ENCODE measurements at places on chromosomes 7 and 10.

GRCh38 chr7:39761449-39761848 lies 138.1 kb downstream of the RALA start:
- DNase-seq = no peak

- no peak for DNase-seq
These were observed at the start of gene GIMAP7 for GRCh38 chr7:150514748-150515222. TSS of gene GIMAP7 (plus strand) at chr7:150514872. CDS start at chr7:150519975, 5,103 bp downstream.

- no peak for DNase-seq
These were observed 109.8 kb upstream of the NOBOX start for GRCh38 chr7:144513334-144513733.

- DNase-seq = no peak
These were observed 66.9 kb downstream of the MCMBP start for GRCh38 chr10:119805702-119806230.

DNA sequence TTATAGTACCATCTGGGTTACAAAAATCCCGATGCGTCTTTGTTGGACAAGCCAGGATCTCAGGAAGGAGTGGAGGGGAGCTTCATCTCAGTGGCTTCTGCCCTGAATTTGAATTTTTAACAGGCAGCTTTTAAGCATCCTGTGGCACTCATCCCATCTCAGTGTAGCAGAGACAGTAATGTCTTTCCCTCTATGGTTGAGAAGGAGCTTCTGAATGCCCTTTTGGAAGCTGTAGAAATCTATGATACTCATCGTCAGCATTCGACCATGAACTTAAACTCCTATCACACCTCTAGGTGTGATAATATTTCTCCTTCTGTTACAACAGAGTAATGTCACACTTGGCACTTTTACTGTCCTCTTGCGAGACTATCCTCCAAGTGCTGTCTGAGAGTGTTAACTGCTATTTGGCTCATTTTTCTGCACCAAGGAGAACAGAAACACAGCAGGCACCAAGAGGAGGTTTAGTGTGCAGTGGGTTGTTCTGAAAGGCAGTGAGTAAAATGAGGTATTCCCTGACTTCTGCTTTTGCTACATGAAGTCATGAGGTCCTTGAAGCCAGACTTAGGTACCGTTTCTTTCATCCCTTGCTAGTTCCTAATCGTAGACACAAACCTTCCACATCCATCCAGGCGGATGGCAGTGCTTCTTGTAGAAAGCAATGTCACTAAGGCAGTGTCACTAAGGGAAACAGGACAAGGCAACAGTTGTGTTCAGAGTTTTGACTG lies 177.4 kb downstream of the CELF2 start:
- DNase-seq = no peak

DNA sequence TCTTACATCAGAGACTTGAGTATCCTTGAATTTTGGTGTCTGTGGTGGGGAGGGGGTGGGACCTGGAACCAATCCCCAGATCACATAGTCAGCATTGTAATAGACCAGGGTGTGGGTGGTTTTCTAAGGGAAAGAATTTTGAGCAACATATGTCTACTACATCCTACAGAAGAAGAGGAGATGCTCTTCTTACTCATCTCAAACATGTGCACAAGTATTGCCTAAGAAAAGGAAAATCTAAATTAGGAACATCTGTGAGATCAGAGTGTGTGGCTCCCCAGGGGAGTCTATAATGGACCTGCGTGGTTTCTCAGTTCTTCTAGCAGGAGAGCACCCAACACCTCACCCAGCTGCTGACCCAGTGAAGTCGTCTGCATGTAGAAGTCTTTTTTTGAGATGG lies 148.8 kb downstream of the CCDC3 start:
- no peak for DNase-seq

GRCh38 chr7:141593134-141593533 lies 41.9 kb downstream of the AGK start:
- DNase-seq = no peak

DNA sequence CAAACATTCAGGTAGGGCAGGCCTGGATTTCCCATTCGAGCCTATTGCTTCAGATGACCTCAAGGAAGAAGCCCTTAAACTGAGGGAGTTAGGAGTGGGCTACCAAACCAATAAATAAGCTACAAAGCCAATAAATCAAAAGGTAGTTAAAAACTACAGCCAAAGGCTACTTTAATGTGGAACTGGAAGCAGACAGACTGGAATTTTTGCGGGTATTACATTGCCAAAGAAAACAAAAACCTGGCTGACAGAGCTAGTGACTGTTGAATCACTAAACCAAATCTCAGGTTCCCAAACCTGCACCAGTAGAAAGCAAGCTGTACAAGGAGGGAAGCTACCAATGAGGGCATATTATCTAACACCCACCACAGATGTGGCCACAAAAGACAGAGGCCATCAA lies 315.6 kb downstream of the GRM8 start:
- no peak for DNase-seq

GRCh38 chr7:47480576-47481538 lies 101.1 kb downstream of the TNS3 start:
- no peak for DNase-seq

DNA sequence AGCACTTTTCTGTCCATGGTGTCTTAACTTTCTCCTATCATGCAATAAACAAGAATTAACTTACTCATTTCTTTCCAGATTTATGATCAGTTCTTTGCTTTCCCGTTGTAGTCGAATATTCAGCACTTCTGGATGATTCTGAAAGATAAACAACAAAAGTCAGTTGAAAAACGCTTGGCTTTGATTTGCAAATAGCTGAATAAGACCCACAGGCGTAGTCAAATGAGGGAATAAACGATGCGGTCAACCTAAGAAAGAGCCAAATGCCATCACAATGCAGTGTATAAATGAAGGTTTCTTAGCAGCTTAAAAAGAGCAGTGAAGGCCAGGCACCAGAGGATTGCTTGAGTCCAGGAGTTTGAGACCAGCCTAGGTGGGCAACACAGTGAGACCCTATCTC lies 109.4 kb downstream of the ADAM12 start:
- no peak for DNase-seq

GRCh38 chr7:117630501-117630900 lies 150.7 kb downstream of the CFTR start:
- no peak for DNase-seq

DNA sequence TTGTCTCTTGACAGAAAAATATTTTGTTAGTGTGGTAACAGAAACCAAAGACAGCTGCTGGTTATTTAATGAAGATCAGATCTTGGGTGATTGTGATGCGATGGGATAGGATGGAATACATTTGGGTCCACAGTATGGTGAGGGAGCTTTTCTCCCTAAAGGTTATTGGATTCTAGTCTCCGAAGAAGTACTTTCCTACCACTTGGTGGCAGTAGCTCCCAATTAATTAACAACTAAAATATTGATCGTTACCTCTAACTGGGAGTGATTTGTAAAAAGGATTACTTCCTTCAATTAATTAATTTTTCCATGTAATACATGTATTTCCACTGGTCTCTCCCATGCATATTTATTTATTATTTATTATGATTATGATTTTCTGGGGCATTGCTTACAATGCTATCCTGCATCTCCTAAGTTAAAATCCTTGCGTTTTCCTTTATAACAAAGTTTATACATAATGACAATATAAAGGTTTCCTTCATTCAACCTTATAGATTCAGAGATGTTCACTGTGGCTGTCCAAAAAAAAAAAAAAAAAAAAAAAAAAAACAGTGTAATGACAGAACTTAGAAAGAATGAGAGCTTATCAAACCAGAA lies 25.6 kb downstream of the TMEM196 start:
- no peak for DNase-seq

GRCh38 chr10:45325116-45325515 lies 9.7 kb upstream of the OR13A1 start:
- no peak for DNase-seq

DNA sequence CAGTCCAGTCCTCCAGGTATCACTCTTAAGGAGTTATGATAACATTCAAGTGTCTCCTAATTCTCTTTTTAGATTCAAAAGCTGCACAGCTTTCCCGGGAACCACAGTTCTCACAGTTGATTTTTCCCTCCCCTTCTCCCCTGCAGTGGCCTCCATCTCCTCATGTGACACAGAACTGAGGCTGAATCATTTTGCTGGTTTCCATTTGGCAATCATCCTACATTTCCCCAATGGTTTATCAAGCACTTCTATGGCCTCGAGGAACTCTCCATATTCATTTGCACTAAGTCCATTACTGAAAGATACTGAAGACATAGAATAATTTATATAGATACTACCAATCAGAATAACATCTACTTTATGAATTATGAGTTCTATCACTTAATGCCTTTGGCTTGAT lies 484.9 kb downstream of the GPAM start:
- DNase-seq = no peak

DNA sequence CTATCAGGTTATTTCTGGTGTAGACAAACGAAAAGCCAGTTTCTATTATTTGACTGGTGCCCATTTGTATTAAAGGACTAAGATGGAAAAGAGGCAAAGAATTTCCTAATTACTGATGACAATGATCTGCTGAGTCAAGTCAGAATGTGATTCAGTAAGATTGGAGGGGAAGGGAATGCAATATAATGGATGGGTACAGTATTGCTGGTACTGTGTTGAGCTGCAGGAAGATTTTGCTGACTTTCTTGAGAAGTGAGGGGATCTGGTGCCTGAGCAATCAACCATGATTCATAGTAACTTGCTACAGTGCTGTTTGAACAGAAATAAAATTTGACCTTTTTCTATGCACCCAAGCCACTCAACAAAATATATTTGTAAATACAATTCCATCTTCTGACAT lies 139.1 kb upstream of the RHEB start:
- no peak for DNase-seq

DNA sequence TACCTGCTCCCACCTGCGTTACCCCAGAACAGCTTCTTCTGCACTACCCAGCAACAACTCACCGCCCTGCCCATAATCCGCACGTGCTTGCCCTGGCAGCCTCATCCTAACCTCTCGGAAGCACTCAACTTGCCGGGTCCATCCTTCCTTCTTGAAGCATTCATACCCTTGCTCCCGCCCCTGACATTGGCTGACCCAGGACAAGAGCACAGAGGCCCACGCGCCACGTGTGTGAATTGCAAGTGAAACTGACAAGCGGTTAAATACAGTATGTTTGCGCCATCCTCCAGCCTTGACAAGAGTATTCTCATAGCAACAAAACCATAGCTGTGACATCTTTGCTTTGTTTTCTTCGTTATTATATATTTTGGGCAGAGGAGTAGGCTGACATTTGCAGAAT lies 10.9 kb upstream of the OCM start:
- DNase-seq = no peak

DNA sequence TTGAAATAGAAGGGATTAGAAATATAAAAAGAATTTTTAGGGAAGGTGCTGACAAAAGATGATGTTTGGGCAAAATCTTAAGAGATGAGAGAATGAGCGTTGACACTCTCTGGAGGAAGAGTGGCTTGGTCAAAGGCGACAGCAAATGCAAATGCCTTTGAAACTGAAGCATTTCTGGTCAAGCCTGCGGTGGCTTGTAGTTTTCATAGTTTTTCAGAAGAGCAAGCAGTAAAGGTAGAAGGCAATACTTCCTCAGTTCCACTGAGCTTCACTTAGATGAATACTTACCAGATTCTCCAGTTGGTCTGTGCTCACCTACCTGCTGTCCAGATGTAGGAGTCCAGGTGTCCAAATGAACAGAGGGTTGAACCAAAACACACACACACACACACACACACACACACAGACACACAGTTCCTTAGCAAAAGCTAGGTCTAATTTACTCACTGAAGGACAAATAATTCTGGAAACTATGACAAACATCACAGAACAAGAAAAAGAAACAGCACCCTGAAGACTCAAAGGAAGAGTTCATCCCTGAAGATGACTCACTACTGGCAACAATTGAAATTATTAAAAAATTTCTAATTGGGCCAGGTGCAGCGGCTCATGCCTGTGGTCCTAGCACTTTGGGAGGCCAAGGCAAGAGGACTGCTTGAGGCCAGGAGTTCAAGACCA lies 12.1 kb upstream of the STK17A start:
- DNase-seq = no peak

DNA sequence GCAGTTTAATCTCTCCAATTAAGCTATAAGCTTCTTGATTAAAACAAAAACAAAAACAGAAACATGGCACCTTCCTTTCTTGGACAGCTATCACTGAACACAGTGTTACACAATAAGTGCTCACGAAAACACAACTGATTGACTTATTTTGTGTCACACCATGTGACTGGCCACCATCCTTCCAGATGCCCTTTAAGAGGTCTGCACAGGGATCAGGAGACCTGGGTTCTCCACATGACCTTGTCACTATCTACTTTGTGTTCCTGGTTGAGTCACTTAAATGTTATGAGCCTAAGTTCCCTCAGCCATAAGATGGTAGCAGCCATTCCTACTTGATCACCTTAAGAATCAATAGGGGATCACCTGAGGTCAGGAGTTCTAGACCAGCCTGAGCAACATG lies 120.1 kb downstream of the HIPK2 start:
- no peak for DNase-seq

DNA sequence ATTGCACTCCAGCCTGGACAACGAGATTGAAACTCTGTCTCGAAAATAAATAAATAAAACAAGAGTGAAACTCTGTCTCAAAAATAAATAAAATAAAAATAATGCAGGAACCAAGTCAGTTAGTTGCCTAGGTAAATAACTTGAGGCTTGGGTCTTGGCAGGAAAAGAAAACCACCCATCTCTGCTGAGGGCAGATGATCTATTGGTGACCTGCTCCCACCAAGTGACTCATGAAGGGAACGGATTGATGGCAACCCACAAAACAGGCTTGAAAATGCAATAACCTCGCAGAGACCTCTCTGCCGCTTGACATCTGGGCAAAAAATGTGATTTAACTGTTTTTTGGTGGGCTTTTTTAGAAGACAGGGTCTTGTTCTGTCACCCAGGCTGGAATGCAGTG lies 86.6 kb downstream of the CALN1 start:
- DNase-seq = no peak

- DNase-seq = peak; percentile 54
These were observed 609 bp downstream of the SGPL1 start for GRCh38 chr10:70816220-70816894.

- no peak for DNase-seq
These were observed 160.7 kb downstream of the MALRD1 start for GRCh38 chr10:19209319-19209718.

GRCh38 chr10:3107426-3107961 lies 40.1 kb downstream of the PFKP start:
- DNase-seq = no peak

DNA sequence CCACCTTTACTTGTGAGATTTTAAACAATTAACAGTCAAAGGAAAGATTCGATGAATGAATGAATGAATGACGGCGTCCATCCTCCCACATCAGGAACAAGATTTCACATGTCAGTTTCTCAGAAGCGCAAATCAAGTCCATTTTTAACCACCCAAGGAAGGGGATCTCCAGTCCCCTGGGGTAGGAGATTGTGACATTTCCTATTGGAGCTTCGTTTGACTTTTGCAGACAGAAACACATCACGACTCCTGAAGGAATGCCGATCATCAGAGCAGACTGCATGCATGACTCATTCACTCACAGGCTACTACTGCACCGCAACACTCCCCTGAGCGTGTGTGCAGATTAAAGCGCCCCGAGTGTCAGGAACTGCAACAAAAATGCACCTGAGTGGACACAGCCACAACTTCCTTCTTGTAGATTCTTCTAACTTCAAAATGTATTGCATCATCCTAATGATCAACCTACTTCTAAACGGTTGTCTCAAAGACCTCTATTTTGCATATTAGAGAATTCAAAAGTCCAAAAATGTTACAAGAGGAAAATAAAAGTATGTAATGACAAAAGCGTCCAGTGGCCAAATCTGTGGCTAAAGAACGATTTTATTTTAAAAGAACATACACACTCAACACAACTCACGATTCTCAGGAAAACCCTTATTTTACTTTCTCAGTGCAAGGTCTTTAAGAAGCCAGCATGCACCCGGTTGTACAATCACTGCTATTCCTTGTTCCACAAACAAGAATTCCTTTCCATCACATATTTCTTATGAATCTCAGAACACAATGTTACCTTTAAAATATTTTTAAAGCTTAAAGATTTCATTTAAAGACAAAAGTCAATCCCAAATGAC lies 172.6 kb downstream of the FAM107B start:
- no peak for DNase-seq

Measured in D721Med (cell line).